Activated CD4-positive, alpha-beta memory T cell treated with anti-CD3 and anti-CD28 coated beads, Interleukin-2, amount 10 ng/mL, durations not matched to agents 7 days and 5 days (primary cell): ENCODE measurements at places on chromosomes 2 and 18. TPM values are rescaled to one million over a fixed set of nuclear protein-coding genes. Genes with fewer than 3 reads are reported as not detected.

The NT5DC4 gene
- total RNA-seq: not detected

The SERPINB10 gene
- total RNA-seq: not detected

The PROKR1 gene
- total RNA-seq: not detected

The ITPRIPL1 gene
- 43.7 TPM for total RNA-seq

The SF3B1 gene
- 304 TPM for total RNA-seq

The GYPC gene
- 133 TPM for total RNA-seq

The C2orf42 gene
- 32.2 TPM for total RNA-seq

The CCDC74A gene
- 4.5 TPM for total RNA-seq

The IL1R1 gene
- total RNA-seq: 1.5 TPM

The TUBA4B gene
- total RNA-seq: not detected

The VWA3B gene
- not detected for total RNA-seq

The TLX2 gene
- 3.3 TPM for total RNA-seq

The ANTXR1 gene
- total RNA-seq: not detected

The IL1RL1 gene
- total RNA-seq: 0.71 TPM

The STPG4 gene
- total RNA-seq: 0.13 TPM

The XDH gene
- 1.6 TPM for total RNA-seq
